Daoy (cell line): ENCODE measurements at places on chromosomes 7 and 10. TPM values are rescaled to one million over a fixed set of nuclear protein-coding genes. Genes with fewer than 3 reads are reported as not detected.

GRCh38 chr7:33650828-33651227, 254.5 kb upstream of the BMPER start:
- DNase-seq: no peak

DNA sequence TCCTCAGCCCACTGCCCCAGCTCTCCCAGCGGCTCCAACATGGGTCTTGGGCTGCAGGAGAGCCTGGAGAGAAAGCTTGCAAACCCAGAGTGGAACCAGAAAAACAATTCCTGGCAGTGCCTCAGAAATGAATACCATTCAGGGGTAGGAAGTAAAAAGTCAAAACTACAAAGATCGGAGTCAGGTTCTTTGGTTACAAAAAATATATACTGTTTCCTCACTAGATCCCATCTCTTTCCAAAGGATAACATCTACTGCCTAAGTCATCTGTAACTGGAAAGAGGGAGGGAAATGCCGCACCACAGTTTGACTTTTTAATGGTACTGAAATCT, 14.9 kb downstream of the CREB3L2 start:
- no peak for DNase-seq

- DNase-seq: no peak
Measured at GRCh38 chr10:24341371-24341770, 132.4 kb downstream of the KIAA1217 start.

- DNase-seq: no peak
Measured at GRCh38 chr7:98685541-98685940, 68.5 kb downstream of the NPTX2 start.

SPDYE3 gene
- not detected in 2 replicates for total RNA-seq

SCIN gene
- total RNA-seq: 0.06 TPM in 2 replicates

ELN gene
- 0.06 and 0.23 TPM in 2 replicates for total RNA-seq
